ENCODE measurements at places on chromosomes 11 and 22.

- DNase-seq, result no peak
Observed at GRCh38 chr11:79241205-79241851, 199.5 kb downstream of the TENM4 start.

DNA sequence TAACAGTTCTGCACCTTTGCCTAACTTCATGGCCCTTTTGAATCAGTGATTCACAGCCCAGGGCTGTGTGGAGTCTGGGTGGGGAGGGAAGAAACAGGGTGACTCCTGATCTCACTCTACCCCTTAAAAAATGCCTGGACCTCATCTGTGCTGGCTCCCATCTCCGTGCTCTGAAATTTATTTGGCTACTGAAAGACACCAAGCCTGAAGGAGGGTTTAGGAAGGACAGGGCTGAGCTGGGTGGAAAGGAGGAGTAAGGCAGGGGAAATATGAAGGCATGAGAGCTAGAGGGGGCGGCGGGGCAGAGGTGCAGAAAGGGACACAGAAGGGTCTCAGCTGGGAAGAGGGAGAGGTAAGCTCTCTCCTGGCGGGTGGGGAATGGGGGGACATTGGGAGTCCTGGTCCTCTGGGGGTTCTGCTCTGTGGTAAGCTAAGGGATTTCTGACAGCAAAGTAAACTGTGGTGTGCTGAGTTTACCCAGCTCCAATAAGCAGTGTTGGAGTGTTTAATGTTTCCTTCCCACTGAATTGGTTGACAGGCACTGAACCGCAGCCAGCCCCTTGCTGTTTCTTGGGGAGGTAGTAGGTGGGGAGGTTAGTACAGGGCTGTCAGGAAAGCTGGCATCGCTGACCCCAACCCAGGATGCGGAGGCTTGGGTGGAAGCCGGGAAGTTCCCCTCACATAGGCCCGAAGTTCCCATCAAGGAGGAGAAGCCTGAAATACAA lies 71.1 kb downstream of the RPUSD4 start:
- DNase-seq, result no peak

DNA sequence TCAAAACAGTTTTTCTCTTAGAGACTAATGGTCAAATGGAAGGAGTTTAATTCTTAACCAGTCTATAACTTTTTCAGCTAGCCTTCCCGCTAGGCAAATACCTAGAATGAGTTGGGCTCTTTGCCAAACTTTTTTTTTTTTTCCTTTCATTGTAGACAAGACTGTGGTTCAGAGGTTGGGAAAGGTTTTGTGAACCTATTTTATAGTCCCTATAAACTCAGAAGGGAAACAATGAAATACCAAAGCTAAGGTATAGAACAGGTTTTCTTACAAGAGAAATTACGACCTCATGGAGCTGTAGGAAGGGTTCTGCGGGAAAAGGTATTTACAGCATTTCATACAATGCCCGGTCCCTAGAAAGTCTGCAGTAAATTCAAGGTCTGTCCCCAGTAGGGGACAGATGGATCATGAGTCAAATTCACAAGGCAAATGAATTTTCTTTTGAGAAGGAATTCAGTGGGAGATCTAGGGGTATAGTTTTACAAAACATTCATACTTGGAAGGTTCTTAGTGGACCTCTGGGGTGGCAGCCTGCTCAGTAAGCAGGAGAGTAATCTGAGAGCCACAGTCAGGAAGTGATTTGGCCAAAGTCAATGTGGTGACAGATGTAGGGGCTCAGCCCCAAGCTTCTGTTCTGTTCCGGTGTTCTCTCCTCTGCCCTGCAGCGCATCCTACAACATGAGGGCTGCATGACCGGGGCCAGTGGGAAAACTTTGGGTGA lies 146.8 kb downstream of the DBX1 start:
- DNase-seq, result no peak

DNA sequence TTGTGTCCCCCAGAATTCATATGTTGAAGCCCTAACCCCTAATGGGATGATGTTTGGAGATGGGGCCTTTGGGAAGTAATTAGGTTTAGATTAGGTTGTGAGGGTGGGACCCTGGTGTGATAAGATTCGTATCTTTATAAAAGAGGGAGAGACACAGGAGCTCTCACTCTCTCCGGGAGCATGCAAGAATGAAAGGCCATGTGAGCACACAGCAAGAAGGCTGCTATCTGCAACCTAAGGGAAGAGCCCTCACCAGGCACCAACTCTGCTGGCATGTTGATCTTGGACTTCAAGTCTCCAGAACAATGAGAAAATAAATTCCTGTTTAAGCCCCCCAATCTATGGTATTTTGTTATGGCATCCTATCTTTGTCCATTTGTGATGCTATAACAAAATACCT lies 97.3 kb downstream of the ELP4 start:
- no peak for DNase-seq

DNA sequence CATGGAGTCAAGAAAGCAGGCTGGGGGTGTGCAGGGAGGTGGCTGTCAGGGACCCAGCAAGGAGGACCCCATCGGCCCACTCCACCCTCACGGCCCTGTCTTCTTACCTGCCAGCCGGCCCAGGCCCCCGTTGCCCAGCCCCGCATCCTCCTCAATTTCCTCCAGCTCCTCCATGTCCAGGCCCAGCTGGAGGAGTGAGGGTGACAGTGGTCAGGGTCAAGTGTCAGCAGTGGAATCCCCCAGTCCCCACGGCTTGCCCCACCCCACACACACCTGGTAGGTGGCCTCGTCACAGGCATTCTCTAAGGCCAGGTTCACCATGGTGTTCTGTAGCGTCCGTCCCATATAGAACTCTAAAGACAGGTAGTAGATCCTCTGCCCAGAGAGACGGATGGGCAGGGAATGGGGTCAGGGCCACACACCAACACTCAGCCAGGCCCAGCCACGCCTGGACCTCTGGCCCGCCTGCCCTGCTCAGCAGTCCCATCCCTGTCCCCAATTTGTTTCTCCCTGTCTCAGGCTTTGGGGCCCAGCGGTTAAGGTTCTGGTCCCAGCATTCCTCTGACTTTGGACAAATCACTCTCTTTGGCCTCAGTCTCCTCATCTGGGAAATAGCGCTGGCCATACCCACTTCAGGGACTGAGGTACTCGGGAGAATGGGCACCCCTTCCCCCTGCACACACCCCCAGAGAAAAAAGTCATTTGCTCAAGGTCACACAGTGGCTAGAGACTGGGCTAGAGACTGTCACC lies 1.3 kb downstream of the PYGM start:
- no peak for DNase-seq

DNA sequence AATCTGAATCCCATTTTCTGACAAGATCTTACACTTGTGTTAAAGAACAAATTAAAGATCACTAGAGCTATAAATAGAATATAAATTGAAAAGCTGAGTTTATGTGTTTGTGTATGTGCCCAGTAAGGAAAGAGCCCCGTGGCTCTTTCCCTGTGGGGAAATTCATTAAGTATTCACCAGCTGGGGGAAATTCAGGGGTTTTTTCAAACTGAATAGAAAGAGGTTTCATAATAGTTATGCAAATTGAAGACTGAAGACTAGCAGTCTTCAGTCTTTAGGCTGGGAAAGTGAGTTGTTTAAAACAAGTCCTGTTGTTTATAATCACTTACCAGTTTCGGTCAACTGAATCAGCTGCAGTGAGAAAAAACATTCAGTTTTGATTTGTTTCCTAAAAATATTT lies 11.3 kb upstream of the MS4A7 start:
- DNase-seq, result no peak

GRCh38 chr11:57546869-57547475 lies 9.6 kb downstream of the SMTNL1 start:
- peak; percentile 46 for DNase-seq

- DNase-seq, result no peak
Observed at GRCh38 chr11:78838417-78838816, 263.8 kb upstream of the NARS2 start.

- peak; percentile 86 for DNase-seq
Observed at GRCh38 chr11:65637794-65638419, at the start of gene SIPA1. Gene SIPA1, plus strand, starts transcription at chr11:65638101. Its CDS starts 2,821 bp downstream, at chr11:65640922.

DNA sequence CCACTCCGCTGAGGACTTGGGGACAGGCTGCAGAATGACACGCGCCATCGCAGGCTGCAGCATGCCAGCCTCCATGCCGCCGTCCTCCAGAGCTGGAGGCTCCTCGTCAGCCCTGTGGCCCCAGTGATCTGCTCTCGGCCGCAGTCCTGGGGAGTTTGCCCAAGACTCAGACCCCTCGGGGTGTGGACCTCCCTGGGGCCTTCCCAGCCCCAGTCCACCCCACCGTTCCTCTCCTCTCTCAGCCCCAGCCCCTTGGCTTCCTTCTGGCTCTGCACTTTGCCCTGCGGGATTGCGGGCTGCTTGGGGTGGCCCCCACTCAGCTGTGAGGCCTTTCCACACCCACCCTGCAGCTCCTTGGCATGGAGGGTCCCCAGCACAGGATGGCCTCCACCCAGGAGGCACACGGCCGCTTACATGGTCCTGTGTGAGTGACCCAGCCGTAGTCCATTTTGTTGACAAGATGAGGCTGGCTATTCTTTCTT lies 414.9 kb downstream of the TBC1D22A start:
- DNase-seq, result no peak

DNA sequence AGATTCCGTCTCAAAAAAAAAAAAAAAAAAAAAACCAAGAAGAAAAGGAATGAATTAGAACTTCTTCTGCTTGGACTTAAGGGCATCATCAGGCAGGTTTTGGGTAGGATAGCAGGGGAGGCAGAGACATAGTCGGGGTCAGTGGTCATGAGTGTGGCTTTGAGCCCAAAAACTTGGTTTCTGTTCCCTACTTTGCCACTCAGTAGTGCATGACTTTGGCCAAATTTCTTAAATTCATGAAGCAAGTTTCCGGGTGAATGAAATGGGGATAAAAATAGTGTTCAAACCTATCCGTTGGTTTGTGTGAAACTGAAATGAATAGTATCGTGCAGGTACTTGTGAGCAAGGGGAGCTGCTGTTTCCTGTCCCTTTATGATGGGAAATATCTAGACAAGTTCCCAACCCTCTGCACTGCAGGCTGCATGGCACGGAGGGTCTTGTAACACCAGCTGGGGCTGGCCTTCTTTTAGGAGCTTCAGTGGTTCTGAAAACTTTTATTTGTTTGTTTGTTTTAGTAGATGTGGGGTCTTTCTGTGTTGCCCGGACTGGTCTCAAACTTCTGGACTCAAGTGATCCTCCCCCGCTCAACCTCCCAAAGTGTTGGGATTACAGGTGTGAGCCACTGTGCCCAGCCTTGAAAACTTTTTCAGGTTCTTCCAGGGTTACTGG lies 18.4 kb downstream of the NEAT1 start:
- DNase-seq, result peak; percentile 49

DNA sequence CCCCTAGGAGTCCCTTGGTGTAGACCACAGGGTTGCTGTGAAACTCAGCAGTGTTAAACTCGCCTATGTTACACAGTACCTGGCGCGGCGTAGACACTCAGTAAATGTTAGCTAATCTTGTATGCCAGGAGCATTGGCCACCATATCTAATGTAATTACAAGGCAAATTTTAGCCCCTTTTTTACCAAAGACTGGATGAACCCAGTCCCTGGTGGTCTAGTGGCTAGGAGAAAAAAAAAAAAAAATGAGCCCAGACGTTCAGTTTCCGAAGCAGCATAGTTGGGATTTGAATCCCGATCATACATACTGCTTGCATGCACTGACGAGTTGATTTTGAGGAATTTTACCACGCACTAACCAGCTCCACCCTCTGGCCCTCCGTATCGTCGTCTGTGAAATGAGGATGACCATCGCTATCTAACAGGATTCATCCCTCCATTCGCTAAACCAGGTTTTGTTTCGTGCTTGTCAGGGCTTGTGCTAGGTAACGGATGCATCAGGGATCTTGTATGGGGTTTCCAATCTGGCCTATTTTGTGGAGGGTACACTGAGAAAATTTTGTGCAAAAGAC lies 688 bp downstream of the PTS start:
- peak; percentile 23 for DNase-seq

GRCh38 chr11:46668480-46669085 lies 31.8 kb downstream of the ARHGAP1 start:
- no peak for DNase-seq

DNA sequence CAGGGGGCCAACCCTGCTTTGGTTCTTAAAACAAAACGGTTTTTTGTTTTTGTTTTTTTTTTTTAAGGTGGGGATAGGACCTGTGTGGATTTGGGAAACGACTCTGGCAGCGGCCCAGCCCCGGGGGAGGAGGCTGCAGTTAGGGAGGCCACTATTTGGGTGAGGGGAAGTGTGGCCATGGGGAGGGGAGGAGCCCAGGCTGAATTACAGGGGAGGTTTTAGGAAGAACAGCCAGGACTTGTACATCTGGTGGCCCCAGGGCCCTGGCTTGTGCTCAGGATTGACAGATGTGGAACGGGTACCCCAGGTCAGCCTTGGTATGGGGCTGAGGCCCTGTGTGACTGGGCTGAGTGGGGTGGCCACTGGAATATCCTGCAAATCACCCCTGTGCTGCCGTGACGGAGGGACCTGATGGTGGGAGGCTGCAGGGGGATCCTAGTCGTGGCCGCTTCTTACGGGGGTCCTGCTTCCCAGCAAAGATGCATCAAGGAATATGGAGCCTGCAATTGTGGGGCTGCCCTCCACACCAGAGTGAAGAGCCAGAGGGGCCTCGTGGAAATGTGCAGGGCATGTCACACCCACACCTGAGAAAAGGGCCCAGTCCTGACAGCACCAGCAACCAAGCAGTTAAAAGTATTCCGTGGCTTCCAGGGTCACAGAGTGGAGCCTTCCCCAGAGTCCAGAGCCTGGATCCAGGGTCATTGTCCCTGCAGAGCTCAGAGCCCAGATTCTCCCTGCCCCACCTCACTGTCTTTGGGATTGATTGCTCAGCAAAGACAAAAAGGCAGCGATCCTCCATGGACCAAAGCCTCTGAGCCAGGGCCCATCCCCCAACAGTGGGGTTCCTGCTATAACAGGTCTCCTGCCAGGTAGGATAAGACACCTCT lies 55.2 kb upstream of the WNT7B start:
- no peak for DNase-seq

- DNase-seq, result no peak
Observed at GRCh38 chr11:114297806-114298709, 1.9 kb downstream of the NNMT start.

DNA sequence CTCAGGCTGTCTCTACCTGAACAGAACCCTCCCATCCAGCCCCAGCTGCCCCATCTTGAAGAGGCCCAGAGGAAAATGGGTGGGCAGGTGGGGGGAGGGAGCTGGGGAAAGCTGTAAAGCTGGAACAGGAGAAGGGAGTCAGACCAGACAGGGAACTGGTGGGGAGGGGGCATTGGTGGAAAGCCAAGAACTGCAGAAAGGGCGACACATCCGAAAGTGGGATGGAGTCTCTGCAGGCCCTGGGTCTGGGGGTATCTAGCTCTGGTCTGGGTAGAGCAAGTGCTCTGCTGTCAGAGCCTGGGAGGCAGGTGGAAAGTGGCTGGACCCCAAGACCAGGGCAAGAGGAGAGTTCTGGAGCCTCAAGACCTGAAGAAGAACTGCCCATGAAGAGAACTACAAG lies 7.7 kb downstream of the TMPRSS13 start:
- DNase-seq, result no peak

- no peak for DNase-seq
Observed at GRCh38 chr11:117825538-117826189, 1.1 kb upstream of the FXYD2 start.

DNA sequence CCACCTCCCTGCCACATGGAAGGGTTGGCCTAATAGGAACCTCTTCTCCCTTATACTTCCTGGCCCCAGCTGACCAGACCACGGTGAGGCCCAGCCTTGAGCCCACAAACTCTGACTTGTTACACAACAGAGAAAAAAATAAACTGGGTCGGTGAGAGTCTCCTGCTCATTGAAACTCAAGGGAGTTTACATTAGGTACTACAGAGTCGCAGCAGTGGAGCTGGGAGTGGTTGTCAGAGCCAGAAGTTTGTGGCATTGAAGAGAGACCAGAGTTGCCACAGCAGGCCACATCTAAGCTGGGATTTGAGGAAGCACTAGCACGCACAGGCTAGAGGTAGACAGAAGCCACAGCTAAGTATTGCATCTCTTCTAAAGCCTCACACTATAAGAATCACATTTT lies 296.2 kb downstream of the DDX10 start:
- no peak for DNase-seq

Measured in trophoblast cell (in vitro differentiated cells and primary cell).